Right lobe of liver (tissue), 6 donors: ENCODE measurements at places on chromosomes 6 and 20. TPM values are rescaled to one million over a fixed set of nuclear protein-coding genes. Genes with fewer than 3 reads are reported as not detected.

GRCh38 chr6:20681243-20681684 is 147.0 kb downstream of the CDKAL1 start:
- no peak for DNase-seq

DNA sequence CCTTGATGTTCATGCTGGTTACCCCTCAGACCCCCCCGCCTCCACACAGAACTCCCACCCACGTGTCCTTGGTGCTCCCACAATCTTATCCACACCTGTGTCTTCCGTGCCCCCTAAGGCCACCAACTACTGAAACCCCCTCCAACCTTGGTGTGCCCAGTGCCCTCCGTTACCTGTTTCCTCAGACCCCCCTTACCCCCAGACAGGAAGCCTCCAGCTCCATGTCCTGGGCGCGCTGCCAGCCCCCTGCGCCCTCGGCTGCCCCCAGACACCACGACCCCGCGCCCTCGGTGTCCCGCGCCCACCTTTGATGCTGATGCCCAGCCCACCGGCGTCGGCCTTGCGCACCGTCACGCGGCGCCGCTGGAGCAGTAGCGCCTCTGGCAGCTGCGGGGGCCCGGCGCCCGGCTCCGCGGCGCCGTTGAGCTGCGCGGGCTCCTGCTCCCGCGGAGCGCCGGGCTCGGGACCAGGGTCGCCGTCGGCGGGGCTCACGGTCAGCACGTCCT is 504 bp downstream of the SNTA1 start:
- peak; percentile 64 for DNase-seq

The HLA-DOA gene
- total RNA-seq, result 1.2 TPM

The NHSL1 gene
- total RNA-seq, result 35.4 TPM

The GJA10 gene
- not detected for total RNA-seq

DNA sequence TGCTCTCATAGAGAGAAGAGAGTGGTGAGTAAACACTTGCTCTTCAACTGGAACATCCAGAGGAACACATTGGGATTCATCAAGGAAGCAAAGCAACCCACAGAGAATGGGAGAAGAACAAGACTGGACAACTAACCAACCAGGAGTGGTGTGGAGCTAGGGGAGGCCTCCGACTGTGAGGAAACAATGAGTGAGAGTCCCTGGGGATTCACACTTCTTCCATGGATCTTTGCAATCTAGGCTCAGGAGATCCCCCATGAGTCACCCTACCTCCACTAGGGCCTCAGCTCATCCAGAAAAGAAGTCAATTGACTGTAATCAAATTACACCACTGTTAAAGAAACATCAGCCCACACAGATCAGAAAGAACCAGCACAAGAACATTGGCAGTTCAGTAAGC is 42.3 kb upstream of the CLVS2 start:
- DNase-seq, result no peak

DNA sequence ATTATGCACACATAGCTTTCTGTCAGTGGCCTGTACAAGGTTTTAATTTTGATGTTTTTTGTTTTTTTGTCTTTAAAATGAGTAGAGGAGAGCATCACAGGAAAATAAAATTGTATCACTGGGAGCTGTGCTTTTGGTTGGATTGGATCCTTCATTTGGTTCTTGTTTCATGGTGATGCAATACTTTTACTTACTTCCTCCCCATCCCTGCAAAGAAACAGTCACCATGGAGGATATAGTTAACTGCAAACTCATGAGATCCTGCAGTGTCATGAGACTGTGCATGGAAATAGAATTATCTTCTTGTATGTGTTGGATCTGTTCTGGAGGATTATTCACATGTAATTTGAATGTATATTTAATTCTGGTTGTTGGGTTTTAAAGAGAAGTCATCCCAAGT is 122.3 kb downstream of the JARID2 start:
- DNase-seq, result no peak

DNA sequence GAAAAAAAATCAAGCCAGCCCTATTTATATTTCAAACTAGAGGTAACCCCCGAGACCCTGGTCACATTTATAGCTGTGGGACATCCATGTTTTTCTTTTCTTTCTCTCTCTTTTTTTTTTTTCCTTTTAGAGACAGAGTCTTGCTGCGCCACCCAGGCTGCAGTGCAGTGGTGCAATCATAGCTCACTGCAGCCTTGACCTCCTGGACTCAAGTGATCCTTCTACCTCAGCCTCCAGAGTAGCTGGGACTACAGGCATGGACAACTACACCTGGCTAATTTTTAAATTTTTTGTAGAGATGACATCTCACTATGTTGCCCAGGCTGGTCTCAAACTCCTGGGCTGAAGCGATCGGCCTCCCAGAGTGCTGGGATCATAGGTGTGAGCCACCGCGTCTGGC is 12.1 kb downstream of the MAVS start:
- DNase-seq, result no peak
